ENCODE measurements at places on chromosomes 12 and 14.

- DNase-seq, result no peak
Measured at GRCh38 chr12:25186788-25187402, 8.1 kb downstream of the DNAI7 start.

GRCh38 chr14:103232831-103233319, 101.2 kb upstream of the EIF5 start:
- no peak for DNase-seq

GRCh38 chr14:92411941-92412340, 89.0 kb downstream of the SLC24A4 start:
- peak; percentile 36 for DNase-seq

DNA sequence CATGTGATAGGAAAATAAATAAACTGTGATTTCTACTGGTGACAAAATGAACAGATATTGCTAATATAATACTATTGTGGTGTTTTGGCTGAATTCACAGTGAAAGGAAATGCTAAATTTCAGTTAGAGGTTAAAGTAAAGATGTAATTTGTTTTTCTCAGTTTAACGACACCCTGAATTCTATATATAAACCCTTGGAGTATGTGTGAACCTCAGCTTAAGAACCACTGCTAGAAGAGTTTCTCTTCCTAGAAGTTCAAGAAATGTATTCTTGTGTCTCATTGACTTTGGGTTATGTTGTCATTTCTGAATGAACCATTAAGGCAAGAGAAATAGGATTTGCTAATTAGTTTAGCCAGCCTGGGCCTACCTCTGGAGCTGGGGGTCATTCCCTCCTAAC, 8.2 kb downstream of the FBXO34 start:
- no peak for DNase-seq

DNA sequence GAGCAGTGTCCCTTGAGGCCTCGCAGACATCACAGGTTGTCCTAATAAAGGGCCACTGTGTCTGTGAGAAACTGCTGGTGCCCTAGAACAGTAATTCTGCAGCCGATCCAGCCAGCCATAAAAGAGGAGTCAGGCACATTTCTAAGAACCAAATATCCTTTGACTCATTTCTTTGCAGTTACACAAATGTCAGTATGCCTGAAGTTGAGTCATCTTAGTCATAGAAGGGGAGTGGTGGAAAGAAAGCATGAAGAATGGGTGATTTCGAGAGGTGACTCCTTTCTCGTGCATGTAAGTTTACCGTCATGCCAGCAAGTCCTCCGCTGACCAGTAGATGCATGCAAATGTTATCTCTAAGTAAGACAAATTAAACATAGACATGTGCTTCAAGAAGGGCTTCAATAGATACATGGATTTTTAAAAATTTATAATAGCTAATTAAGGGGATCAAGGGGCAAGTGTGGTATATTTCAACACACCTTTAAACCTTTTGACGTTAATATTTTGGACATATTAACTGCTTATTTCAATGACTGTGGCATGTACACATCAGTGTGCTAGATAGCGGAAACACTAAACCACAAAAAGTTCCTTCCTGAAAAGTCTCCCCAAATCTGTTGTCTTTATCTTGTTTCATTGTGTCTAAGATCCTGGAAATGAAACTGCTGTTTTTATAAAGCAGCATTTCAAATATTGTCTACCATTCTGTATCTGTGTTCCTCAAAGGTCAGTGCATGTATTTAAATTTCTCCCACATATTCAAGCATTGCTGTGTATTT, 497.4 kb downstream of the NPAS3 start:
- peak; percentile 98 for DNase-seq

- DNase-seq, result no peak
Measured at GRCh38 chr12:67876305-67876915, 112.8 kb upstream of the IFNG-AS1 start.
